ENCODE measurements at places on chromosomes 12 and 14. TPM values are rescaled to one million over a fixed set of nuclear protein-coding genes. Genes with fewer than 3 reads are reported as not detected.

GYS2 gene
- not detected for total RNA-seq

FBXO34 gene
- total RNA-seq, result 12.0 TPM

PELI2 gene
- total RNA-seq, result 2.5 TPM

RNASE3 gene
- total RNA-seq, result not detected

ABCC9 gene
- 0.05 TPM for total RNA-seq

TCTN1 gene
- total RNA-seq, result 20.2 TPM

PIWIL1 gene
- total RNA-seq, result not detected

PLEKHG7 gene
- total RNA-seq, result not detected

ST8SIA1 gene
- not detected for total RNA-seq

AQP2 gene
- total RNA-seq, result not detected

KMT2D gene
- 15.9 TPM for total RNA-seq

POLE gene
- total RNA-seq, result 21.3 TPM

SIX6 gene
- not detected for total RNA-seq

ISCU gene
- total RNA-seq, result 112 TPM

TMTC1 gene
- 9.3 TPM for total RNA-seq

ADAM20 gene
- total RNA-seq, result not detected

PMEL gene
- total RNA-seq, result not detected

NIN gene
- total RNA-seq, result 34.0 TPM

RPAP3 gene
- total RNA-seq, result 18.0 TPM

KRT5 gene
- total RNA-seq, result not detected

CYP46A1 gene
- 0.15 TPM for total RNA-seq

DEGS2 gene
- not detected for total RNA-seq

SLC10A1 gene
- not detected for total RNA-seq

FANCM gene
- 7.2 TPM for total RNA-seq

MAP3K9 gene
- total RNA-seq, result not detected

KCNJ8 gene
- total RNA-seq, result not detected

FICD gene
- 4.7 TPM for total RNA-seq

RNU6-7 gene
- not detected for total RNA-seq

HCAR3 gene
- total RNA-seq, result not detected

RFLNA gene
- total RNA-seq, result not detected

ANO4 gene
- total RNA-seq, result 0.25 TPM

CMA1 gene
- total RNA-seq, result not detected

BDKRB2 gene
- total RNA-seq, result 1.9 TPM

ADAM21 gene
- 0.07 TPM for total RNA-seq

CAND1 gene
- 57.1 TPM for total RNA-seq

WDHD1 gene
- 13.3 TPM for total RNA-seq

KLRF1 gene
- not detected for total RNA-seq

NDUFA9 gene
- total RNA-seq, result 93.7 TPM

KERA gene
- not detected for total RNA-seq

KRT4 gene
- total RNA-seq, result not detected

TAS2R43 gene
- total RNA-seq, result not detected

CLEC9A gene
- not detected for total RNA-seq
